ENCODE measurements at places on chromosomes 11 and 22. TPM values are rescaled to one million over a fixed set of nuclear protein-coding genes. Genes with fewer than 3 reads are reported as not detected.

Gene DERL3
- 4.7 TPM for polyA plus RNA-seq

GRCh38 chr11:9605742-9606141 lies 32.3 kb downstream of the WEE1 start:
- no peak for DNase-seq

- no peak for DNase-seq
Measured at GRCh38 chr11:59865031-59865430, 1.3 kb downstream of the TCN1 start.

GRCh38 chr11:64744544-64745188 lies 724 bp upstream of the RASGRP2 start:
- no peak for DNase-seq

GRCh38 chr22:49689255-49689770 lies 138.4 kb downstream of the BRD1 start:
- DNase-seq, result no peak

- no peak for DNase-seq
Measured at GRCh38 chr11:71330996-71331395, 78.6 kb upstream of the SHANK2 start.

- DNase-seq, result peak; percentile 58
Measured at GRCh38 chr11:65918211-65919140, at the start of gene C11orf68. C11orf68 (minus strand) TSS chr11:65919062; CDS start chr11:65919031, 31 bp downstream.

DNA sequence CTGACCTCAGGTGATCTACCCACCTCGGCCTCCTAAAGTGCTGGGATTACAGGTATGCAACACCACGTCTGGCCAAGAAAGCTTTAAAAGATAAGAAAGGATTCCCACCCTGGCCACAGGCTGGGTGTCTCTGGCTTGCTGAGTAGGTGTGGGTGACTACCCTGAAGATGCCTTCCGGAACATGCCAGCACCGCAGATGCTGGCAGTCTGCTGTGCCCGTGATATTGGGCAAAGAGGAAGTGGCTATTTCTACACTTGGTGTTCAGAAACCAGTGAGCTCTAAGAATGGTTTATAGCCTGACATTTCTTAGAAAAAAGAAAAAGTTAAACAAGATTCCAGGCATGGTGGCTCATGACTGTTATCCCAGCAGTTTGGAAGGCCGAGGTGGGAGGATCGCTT lies 6.1 kb downstream of the MRPL11 start:
- DNase-seq, result no peak
